GOT3 (cell line): ENCODE measurements at places on chromosomes 2 and 18.

DNA sequence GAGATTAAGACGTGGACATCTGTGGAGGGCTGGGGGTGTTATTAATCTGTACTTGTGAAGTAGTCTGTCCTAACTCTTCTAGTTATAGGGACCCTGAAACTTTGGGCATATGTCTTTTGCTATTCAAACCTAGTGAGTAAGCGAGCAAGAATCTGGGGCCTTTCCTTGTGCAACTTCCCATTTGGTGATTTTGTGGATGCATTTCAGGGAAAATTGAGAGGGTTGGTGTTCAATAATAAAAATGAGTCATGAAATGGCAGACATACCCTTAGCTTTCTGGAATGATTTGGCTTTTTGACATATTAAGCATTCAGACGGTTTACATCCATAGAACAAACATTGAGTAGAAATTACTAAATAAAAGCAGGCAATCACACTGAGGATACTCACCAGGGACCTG, 17.0 kb downstream of the COL4A4 start:
- no peak for DNase-seq

DNA sequence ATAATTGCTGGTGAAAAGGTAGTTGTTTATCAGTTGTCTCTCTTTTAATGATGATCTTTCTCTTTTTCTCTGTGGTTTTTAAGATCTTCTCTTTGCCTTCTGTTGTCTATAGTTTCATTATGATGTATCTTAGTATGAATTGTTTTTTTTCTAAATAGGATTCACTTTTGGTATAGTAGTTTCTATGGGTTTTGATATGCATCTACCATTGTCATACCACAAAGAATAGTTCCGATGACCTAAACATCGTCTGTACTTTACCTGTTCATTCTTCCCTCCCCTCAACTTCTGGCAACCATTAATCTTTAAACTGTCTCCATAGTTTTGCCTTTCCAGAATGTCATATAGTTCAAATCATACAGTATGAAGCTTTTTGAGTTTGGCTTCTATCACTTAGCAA, 19.6 kb downstream of the RDH14 start:
- no peak for DNase-seq

- DNase-seq = no peak
Observed at GRCh38 chr2:26849056-26849999, 1.4 kb downstream of the DPYSL5 start.

DNA sequence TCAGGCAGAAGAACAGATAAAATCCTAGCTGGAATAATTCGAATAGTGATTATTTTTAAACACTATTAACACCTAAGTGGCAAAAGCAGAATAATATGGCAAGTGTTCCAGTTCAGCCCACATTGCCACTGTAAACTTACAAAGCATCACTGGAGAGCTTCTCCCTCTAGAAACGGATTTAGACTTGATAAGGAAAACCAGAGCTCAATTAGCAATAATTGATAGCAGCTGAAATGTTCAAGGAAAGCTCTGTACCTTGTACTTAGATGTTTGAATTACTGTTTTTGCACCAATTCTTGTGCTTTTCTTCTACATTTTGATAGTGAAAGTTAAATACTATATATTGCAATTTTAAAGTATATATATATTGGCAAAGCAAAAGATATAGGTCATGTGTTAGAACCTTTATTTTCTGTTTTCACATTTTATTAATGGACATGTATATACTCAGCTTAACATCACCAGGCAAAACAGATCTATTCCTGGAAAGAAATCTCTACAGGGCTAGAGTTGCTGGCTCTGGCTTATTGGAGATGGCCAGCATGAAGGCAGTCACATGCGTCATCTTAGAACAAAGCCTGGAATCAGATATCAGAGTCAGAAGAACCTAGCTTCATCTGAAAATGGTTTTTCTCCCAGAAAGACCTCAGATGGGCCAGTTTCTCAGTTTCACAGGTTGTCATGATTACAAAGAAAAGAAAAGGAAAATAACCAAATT, 149.1 kb upstream of the CTAGE1 start:
- no peak for DNase-seq

GRCh38 chr2:1486670-1487069, 73.4 kb downstream of the TPO start:
- DNase-seq = no peak

DNA sequence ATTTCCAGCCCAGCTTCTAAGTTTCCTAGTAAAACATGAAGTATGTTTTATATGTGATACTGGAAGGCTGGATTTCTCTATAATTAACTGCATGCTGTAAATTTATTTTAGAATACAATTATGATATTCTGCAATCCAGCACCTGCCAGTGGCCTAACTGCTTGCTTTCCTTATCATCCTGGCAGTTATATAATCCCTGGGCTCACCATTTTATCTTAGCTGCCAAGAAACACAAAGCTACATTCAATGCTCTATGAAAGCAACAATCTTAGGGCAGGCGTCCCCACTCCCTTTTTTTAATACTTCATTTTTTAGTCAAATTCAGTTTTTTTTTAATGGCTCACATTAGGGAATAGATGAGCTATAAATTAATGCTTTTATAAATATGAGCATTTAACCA, 38.4 kb upstream of the UBXN4 start:
- no peak for DNase-seq

- DNase-seq = no peak
Observed at GRCh38 chr2:80560326-80560725, 255.8 kb upstream of the LRRTM1 start.

DNA sequence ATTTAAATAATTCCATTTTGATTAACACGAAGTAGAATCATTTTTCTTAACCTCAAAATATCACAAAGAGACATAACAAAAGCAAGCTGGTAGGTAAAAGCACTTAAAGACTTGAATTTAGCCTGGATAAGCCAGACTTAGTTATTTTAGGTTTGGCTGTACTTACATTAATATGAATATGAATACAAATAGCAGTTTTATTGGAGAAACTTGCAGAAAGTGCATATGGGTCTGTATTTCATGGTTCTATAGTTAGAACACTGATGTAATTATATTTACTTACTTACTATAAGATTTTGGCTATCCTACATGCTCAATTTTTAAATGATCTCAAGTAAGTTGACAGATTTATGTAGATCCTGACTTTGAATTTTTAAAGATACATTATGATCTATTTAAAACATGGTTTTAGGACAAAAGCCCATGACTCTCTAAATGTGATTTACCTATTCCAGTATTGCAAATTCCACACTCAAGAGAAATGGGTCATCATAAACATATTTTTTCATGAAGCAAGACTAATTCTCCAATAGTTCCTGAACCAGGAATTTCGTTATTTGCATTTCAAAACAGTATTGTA, 1575.4 kb upstream of the NXPH2 start:
- DNase-seq = no peak
